ENCODE measurements at places on chromosomes 12 and 14.

- DNase-seq, result no peak
Observed at GRCh38 chr14:89933002-89933401, 21.5 kb downstream of the EFCAB11 start.

- DNase-seq, result no peak
Observed at GRCh38 chr12:20629414-20630156, 65.5 kb upstream of the SLCO1C1 start.

- no peak for DNase-seq
Observed at GRCh38 chr12:100399095-100399494, 42.2 kb downstream of the SLC17A8 start.

- no peak for DNase-seq
Observed at GRCh38 chr12:131052929-131053328, 99.2 kb downstream of the ADGRD1 start.

GRCh38 chr12:58529897-58530741 is 390.2 kb downstream of the LRIG3 start:
- DNase-seq, result no peak

GRCh38 chr14:23443411-23443812 is 8.0 kb upstream of the MYH7 start:
- DNase-seq, result no peak

GRCh38 chr14:103542605-103543088 is 13.7 kb downstream of the TRMT61A start:
- no peak for DNase-seq

DNA sequence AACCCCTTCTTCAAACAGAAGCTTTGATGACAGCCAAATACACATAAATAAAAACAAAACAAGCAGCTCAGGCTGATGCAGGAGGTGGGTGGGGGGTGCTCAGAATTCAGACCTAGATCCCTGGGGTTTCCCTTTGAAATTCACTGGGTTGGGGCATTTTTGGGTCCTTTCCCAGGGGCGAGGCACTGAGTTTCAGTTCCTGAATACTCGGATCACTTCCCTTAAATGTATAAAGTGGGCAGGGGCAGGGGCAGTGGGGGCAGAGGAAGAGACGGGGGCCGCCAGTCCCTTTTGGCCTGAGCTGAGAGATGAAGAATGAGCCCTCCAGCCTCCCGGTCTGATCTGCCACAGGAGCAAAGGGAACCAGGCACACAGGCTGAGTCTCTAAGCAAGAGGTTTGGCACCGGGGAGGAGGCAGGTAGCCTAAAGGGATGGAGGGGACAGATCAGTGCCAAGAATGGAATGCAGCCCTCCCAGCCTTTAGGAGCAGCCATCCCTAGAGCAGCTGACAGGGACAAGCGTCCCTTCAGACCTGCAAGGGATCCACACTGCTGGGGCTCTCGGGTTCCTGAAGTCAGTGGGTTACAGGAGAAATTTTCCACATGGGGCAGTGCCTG is 20.3 kb downstream of the KDM2B start:
- no peak for DNase-seq

DNA sequence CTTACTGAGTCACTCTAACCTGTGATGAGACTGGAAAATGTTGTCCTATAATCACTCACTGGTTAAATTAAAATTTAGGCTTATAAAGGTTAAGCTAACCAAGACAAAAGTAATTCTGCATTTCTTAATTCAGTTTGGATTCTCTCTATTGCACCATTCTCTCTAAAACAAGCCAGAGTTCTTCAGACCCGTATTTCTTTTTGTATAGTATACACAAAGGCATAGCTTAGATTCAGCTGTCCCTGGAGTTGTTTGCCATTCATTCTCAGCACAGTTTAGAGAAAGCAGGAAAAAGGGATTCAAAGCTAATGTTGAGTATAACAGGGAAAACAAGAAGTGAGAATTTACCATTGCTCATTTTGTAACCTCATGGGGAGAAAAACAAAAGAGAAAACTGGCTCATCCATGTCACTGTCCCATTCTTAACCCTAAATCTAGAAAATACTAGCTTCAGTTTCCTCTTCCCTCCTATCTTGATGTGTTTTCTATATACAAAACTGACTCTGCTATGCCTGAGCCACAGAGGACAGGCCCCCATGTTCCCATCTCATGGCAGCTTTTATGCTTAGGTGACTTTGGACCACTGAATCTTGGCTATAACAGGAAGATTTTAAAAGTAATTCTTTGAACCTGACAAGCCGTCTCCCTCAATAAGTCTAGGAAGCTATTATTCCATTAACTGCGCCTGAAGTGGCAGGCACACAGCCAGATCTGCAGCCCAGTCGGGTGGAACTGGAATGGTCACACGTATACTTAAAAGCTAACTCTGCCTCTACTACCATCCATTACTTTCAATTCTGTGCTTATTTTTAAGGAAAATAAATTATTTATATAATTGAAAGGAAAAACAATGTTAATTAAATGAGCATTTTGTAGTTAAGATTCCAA is 7.0 kb downstream of the AREL1 start:
- DNase-seq, result no peak
